ENCODE measurements at places on chromosomes 7 and 10. TPM values are rescaled to one million over a fixed set of nuclear protein-coding genes. Genes with fewer than 3 reads are reported as not detected.

DNA sequence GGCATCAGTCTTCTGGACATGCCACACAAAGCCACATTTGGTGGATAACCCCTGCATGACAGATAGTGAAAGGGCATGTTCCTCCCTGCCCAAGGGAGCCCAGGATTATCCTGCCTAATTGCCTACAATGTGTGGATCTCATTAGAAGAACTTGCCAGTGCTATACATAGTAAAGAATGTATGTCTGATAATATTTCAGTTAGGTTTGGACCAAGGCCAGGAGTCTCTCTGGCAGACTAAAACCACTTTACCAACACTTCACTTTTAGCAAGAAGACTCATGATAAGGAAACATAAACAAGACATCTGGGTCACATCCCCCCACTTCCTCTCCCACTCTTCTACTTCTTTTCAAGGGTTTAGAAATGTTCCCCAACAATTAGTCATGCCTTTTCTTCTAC is 196.7 kb downstream of the MTERF1 start:
- H3K27me3 ChIP-seq = no peaks in the 10 kb centered on the region
- H3K4me3 ChIP-seq = no peak overlapping the region
- H3K27ac ChIP-seq = no peak overlapping the region
- peak; percentile 24 for DNase-seq
- H3K4me1 ChIP-seq = no peaks in the 10 kb centered on the region
- no peaks in the 10 kb centered on the region for H3K36me3 ChIP-seq

- DNase-seq = no peak
- no peak overlapping the region for H3K27ac ChIP-seq
- no peak overlapping the region for H3K4me3 ChIP-seq
- no peaks in the 10 kb centered on the region for H3K4me1 ChIP-seq
- no peaks in the 10 kb centered on the region for H3K36me3 ChIP-seq
- peaks cover 9% of the 10 kb centered on the region for H3K27me3 ChIP-seq
Observed at GRCh38 chr10:69715156-69715898, 85.3 kb downstream of the FAM241B start.

GRCh38 chr10:80697926-80698325 is 160.2 kb downstream of the SH2D4B start:
- no peaks in the 10 kb centered on the region for H3K36me3 ChIP-seq
- no peak for DNase-seq
- H3K27me3 ChIP-seq = no peaks in the 10 kb centered on the region
- H3K27ac ChIP-seq = no peak overlapping the region
- no peaks in the 10 kb centered on the region for H3K4me1 ChIP-seq
- H3K4me3 ChIP-seq = no peak overlapping the region

GRCh38 chr7:90210981-90211380 is 559 bp upstream of the STEAP2 start:
- H3K27me3 ChIP-seq = no peaks in the 10 kb centered on the region
- no peaks in the 10 kb centered on the region for H3K36me3 ChIP-seq

Gene ALDH18A1
- 88.9 TPM for total RNA-seq

Gene HKDC1
- not detected for total RNA-seq
